Right renal cortex interstitium (tissue), 3 donors: ENCODE measurements at places on chromosomes 4 and X. TPM values are rescaled to one million over a fixed set of nuclear protein-coding genes. Genes with fewer than 3 reads are reported as not detected.

Gene VCX
- polyA plus RNA-seq = not detected

Gene FAM47E
- polyA plus RNA-seq = 6.7 TPM

Gene CT45A5
- not detected for polyA plus RNA-seq

Gene CEP44
- 19.3 TPM for polyA plus RNA-seq

- no peak for DNase-seq
These were observed 15.9 kb downstream of the TMEM192 start for GRCh38 chr4:165096776-165097175.

DNA sequence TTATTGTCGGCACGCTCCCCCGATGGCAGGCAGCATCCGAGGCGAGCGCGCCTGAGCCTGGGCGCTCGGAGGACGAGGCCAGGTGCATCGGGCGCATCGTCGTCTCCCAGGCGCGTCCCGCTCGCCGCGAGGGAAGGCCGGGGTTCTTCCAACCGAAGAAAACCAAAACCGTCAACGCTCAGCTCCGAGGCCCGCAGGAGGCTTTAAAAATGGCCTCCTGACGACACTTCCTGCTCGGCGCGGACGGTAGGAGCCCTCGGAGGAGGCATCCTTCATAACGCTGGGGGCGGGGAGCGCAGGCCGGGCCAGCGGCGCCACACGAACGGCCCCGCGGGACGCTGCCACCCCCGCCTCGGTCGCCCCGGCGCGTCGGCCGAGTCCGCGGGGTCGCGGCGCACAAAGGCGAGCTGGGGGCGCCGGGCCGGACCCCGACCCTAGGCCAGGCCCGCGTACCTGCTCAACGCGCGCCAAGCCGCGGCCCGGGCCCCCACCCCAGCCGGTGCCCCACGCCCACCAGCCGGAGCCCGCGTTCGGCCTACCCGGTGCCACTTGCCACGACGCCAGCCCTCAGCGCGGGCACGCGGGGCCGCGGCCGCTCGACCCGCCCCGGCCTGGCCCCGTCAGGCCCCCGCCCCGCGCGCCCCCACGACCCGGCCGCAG, 501 bp downstream of the ZNF518B start:
- DNase-seq = no peak

- DNase-seq = no peak
These were observed 7.3 kb downstream of the SOD3 start for GRCh38 chr4:24802648-24803047.

GRCh38 chr4:183826461-183826860, 78.6 kb upstream of the STOX2 start:
- no peak for DNase-seq

GRCh38 chrX:71923516-71923915, 12.9 kb downstream of the NHSL2 start:
- DNase-seq = no peak

DNA sequence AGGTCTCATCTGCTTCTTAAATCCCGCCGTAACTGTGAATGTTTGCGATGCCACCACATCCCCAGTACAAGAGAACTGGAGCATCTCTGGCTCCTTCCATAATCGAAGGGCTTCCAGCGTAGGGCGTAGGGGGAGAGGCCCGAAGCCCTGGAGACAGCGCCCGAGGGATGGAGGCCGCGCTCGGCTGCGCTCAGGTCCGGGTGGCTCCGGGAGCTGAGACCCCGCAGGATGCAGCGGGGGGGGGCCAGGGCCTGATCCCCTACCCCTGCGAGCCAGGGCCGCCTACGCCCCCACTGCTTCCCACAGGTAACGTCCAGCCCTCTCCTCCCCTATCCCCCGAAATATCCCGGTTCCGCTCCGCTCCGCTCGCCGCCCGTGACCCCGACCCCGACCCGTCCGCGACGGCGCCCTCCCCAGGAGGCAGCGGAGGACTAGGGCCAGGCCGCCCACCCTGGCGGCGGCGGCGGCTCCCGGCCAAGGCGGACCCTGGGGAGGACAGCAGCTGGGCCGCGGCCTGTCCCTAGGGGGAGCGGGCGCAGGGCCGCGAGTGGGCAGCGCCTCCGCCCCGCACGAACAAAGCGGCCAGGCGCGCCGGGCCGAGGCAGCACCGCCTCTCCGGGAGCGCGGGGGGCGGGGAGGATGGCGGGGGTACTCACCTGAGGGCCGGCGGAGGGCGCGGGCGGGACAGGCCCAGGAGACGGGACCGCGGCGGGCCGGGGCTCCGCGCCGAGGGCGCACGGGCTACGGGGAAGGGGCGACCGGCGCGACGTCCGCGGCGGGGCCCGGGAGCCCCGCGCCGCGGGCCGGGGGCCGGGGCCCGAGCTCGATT, 723 bp downstream of the WDFY3 start:
- DNase-seq = no peak
